Cardiac muscle cell (in vitro differentiated cells and primary cell): ENCODE measurements at places on chromosomes 16 and 17.

DNA sequence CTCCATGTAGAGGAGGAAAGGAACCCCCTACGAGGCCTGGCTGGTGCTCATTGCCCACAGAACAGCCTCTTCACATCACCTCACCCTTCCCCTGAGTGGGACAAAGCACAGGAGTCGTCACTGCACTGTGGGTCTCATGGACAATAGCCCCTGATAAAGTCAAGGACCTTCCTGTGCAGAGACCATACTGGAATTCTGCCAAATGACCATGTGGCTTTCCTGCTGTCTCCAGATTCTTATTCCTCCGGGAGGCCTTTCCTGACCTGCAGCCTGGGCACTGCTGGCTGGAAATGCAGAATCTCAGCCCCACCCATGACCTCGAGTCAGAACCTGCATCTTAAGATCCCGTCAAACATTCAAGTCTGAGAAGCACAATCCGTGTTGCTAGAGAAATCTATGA, 60.5 kb upstream of the ERN1 start:
- peak; percentile 92 for DNase-seq
- H3K36me3 ChIP-seq = no peaks in the 10 kb centered on the region
- H3K27ac ChIP-seq = peak overlapping the region; percentile 24
- peaks cover 6% of the 10 kb centered on the region for H3K4me1 ChIP-seq

- peaks cover 4% of the 10 kb centered on the region for H3K4me1 ChIP-seq
- no peaks in the 10 kb centered on the region for H3K36me3 ChIP-seq
- H3K27ac ChIP-seq = no peak overlapping the region
Observed at GRCh38 chr16:85867189-85867588, 31.8 kb upstream of the IRF8 start.

GRCh38 chr16:81483970-81484595, 39.5 kb downstream of the CMIP start:
- H3K27me3 ChIP-seq = no peaks in the 10 kb centered on the region
- no peak overlapping the region for H3K27ac ChIP-seq
- H3K4me3 ChIP-seq = no peak overlapping the region
- no peaks in the 10 kb centered on the region for H3K36me3 ChIP-seq
- H3K4me1 ChIP-seq = peaks cover 10% of the 10 kb centered on the region

DNA sequence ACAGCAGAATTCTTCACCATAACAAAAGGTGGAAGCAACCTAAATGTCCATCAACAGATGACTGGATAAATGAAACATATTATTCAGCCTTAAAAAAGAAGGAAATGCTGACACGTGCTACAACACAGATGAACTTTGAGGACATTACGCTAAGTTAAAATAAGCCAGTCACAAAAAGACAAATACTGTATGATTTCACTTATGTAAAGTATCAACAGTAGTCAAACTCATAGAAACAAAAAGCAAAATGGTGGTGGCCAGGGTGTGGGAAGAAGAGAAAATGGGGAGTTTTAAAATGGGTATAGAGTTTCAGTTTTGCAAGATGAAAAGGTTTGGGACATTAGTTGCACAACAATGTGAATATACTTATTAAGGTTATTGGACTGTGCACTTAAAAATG, 49.8 kb upstream of the MTMR4 start:
- no peak overlapping the region for H3K27ac ChIP-seq
- H3K4me3 ChIP-seq = no peak overlapping the region
- DNase-seq = no peak
- H3K27me3 ChIP-seq = no peaks in the 10 kb centered on the region
- no peaks in the 10 kb centered on the region for H3K36me3 ChIP-seq

- no peak for DNase-seq
- peaks cover 45% of the 10 kb centered on the region for H3K4me1 ChIP-seq
- H3K4me3 ChIP-seq = no peak overlapping the region
- H3K27me3 ChIP-seq = no peaks in the 10 kb centered on the region
- no peak overlapping the region for H3K27ac ChIP-seq
- H3K36me3 ChIP-seq = no peaks in the 10 kb centered on the region
Observed at GRCh38 chr17:21165922-21166594, 39.3 kb downstream of the DHRS7B start.

- H3K27me3 ChIP-seq = no peaks in the 10 kb centered on the region
- H3K27ac ChIP-seq = no peak overlapping the region
- no peak overlapping the region for H3K4me3 ChIP-seq
- peaks cover 19% of the 10 kb centered on the region for H3K4me1 ChIP-seq
Observed at GRCh38 chr17:40473573-40474365, 27.7 kb downstream of the TNS4 start.

GRCh38 chr17:13209081-13209480, 191.3 kb upstream of the ELAC2 start:
- H3K27ac ChIP-seq = no peak overlapping the region
- H3K4me1 ChIP-seq = no peaks in the 10 kb centered on the region
- no peak for DNase-seq
- H3K27me3 ChIP-seq = no peaks in the 10 kb centered on the region
- H3K4me3 ChIP-seq = no peak overlapping the region

DNA sequence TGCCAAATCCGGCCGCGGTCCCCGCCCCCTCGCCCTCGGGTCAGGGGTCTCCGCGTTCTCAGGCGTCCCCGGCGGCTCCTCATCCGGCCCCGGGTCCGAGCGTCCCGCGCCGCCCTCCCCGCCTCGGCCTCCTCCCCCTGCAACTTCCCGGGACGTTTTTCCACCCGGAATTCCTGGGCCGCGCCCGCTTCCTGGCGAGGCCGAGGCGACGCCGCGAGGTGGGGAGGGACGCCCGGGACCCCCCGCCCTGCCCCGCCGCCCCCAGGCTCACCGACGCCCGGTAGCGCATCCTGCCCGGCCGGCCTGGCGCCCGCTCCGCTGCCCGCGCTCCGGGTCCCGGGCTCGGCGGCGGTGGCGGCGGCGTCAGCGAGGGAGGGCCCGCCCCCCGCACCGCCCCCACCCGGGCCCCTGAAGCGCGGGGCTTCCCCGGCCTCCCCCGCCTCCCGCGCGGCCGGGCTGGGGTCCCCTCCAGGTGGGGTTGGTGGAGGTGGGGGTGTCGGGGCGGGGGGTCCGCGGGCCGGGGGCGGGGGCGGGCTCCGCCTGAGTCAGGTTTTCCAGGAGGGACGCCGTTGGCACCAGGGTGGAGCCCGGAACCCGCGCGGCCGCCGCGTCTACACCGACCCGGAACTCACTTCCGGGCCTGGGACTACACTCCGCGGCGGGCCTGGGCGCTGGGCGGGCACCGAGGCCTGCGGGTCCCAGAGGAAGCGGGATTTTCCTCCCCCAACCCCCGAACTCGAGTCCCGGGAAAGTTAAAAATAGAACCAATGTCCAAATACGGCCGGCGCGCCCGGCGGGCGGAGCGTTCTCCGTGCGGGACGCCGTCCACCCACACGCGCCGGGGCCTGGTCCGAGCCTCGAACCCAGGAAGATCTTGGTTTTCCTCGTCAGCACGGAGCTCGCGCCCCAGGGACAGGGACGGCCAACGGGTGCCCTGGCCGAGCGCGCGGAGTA, 6.8 kb downstream of the MYO1C start:
- H3K4me3 ChIP-seq = peak overlapping the region; percentile 84
- peaks cover 5% of the 10 kb centered on the region for H3K4me1 ChIP-seq
- peaks cover 7% of the 10 kb centered on the region for H3K36me3 ChIP-seq

GRCh38 chr16:28179354-28179753, 32.4 kb downstream of the XPO6 start:
- H3K27ac ChIP-seq = no peak overlapping the region
- peaks cover 12% of the 10 kb centered on the region for H3K36me3 ChIP-seq
- H3K4me1 ChIP-seq = peaks cover 3% of the 10 kb centered on the region
- H3K27me3 ChIP-seq = no peaks in the 10 kb centered on the region
- no peak overlapping the region for H3K4me3 ChIP-seq

DNA sequence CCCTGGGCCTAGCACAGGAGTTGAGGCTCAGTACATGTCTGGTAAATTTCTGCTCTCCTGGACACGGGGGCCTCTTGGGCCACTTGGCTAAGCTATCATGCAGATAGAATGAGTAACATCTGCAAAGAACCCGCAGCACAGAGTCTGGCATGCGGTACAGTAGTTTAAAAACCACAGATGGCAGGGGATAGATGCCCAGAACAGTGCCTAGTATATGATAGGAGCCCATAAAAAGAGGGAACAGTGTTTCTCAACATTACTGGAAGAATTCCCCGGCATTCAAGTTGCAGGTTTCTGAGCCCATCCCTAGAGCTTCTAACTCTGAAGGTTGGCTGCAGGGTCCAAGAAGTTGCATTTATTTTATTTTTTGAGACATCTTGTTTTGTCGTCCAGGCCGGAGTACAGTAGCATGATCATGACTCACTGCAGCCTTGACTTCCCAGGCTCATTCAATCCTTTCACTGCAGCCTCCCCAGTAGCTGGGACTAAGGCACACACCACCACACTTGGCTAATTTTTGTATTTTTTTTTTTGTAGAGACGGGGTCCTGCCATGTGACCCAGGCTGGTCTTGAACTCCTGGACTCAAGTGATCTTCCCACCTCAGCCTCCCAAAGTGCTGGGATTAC, 5.8 kb downstream of the CDIPT start:
- no peak overlapping the region for H3K4me3 ChIP-seq
- H3K27ac ChIP-seq = no peak overlapping the region
- peaks cover 10% of the 10 kb centered on the region for H3K4me1 ChIP-seq
- no peaks in the 10 kb centered on the region for H3K27me3 ChIP-seq
- DNase-seq = no peak

- peaks cover 43% of the 10 kb centered on the region for H3K27me3 ChIP-seq
- no peak overlapping the region for H3K27ac ChIP-seq
- H3K4me3 ChIP-seq = no peak overlapping the region
- H3K36me3 ChIP-seq = no peaks in the 10 kb centered on the region
Observed at GRCh38 chr17:76872221-76872873, 4.1 kb downstream of the MGAT5B start.

DNA sequence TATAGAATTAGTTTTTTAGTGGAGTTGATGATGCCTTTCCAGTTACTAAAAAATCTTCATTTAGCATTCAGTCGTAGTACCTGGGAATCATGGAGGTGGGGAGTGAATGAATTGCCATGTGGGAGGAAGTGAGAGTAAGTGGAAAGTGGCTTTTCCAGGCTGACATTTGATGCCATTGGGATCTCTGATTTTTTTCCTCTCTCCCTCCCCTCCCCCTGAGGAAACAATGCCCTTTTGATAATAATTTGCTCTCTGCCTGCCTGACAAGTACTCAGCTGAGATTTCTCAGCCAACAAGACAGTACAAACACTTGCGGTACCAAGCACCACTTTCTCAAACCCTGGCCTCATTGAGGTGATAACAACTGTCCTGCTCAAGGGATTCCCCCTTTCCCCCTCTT, 2.2 kb downstream of the UBE2Z start:
- no peak overlapping the region for H3K27ac ChIP-seq
- peaks cover 14% of the 10 kb centered on the region for H3K4me1 ChIP-seq
- DNase-seq = no peak
- no peak overlapping the region for H3K4me3 ChIP-seq
- peaks cover 5% of the 10 kb centered on the region for H3K36me3 ChIP-seq
- H3K27me3 ChIP-seq = no peaks in the 10 kb centered on the region

DNA sequence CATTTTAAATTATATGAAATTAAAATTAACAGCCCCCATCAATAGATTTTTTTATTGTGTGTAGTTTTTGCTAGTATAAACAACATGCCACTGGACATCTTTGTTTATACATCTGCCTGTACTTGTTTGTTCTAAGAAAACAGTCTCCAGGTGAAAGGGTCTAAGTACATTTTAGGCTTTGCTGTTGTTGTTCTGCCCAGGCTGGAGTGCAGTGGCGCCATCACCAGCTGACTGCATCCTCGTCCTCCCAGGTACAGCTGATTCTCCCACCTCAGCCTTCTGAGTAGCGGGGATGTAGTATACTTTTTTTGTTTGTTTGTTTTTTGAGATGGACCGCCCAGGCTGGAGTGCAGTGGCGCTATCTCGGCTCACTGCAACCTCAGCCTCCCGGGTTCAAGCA, 25.5 kb downstream of the C17orf58 start:
- H3K27me3 ChIP-seq = no peaks in the 10 kb centered on the region
- peaks cover 34% of the 10 kb centered on the region for H3K36me3 ChIP-seq
- H3K4me1 ChIP-seq = no peaks in the 10 kb centered on the region

DNA sequence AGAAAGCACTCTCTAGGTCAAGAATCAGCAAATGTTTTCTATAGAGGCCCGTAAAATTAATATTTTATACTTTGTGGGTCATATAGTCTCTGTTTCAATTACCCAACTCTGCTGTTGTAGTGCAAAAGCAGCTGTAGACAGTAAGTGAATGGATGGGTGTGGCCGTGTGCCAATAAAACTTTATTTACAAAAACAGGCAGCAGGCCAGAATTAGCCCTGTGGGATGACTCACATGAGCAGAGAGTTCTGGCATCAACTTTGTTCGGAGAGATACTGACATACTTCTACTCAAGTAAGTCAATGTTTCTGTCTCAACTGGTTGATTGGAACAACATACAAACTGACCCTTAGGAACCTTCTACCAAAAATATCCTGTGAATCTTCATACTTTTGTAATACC, 616.2 kb downstream of the MAF start:
- no peak overlapping the region for H3K4me3 ChIP-seq
- DNase-seq = no peak
- no peaks in the 10 kb centered on the region for H3K36me3 ChIP-seq
- no peaks in the 10 kb centered on the region for H3K27me3 ChIP-seq
- H3K27ac ChIP-seq = no peak overlapping the region
- H3K4me1 ChIP-seq = peaks cover 14% of the 10 kb centered on the region

GRCh38 chr16:72923757-72924156, 124.2 kb downstream of the ZFHX3 start:
- H3K27me3 ChIP-seq = no peaks in the 10 kb centered on the region
- H3K36me3 ChIP-seq = no peaks in the 10 kb centered on the region
- H3K4me3 ChIP-seq = no peak overlapping the region
- H3K27ac ChIP-seq = no peak overlapping the region
- H3K4me1 ChIP-seq = peaks cover 17% of the 10 kb centered on the region

GRCh38 chr17:39677542-39678339, 9.5 kb downstream of the PNMT start:
- H3K4me3 ChIP-seq = no peak overlapping the region
- peak; percentile 95 for DNase-seq
- no peaks in the 10 kb centered on the region for H3K27me3 ChIP-seq

GRCh38 chr16:56961386-56961785, 364 bp upstream of the CETP start:
- peaks cover 15% of the 10 kb centered on the region for H3K4me1 ChIP-seq
- no peak overlapping the region for H3K27ac ChIP-seq
- no peak overlapping the region for H3K4me3 ChIP-seq
- no peaks in the 10 kb centered on the region for H3K36me3 ChIP-seq
- DNase-seq = no peak
